ENCODE measurements at places on chromosomes 13 and 19. TPM values are rescaled to one million over a fixed set of nuclear protein-coding genes. Genes with fewer than 3 reads are reported as not detected.

DNA sequence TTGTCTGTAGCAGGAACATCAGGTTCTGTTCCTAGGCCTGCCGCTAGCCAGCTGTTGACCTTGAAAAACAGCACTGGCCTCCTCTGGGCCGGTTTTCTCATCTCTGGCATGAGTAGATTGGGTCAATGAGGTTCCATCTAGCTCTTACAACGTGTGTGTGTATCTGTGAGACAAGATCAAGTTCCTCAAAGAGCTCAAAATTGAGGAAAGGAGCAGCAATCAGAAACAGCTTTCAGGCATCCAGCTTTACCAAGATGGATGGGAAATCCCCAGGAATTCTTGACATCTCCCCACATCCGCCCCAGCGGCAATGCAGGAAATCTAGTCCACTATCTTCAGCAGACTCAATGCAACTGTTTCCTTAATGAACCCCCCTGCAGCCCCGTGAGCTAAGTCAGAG, 4.9 kb downstream of the FLT1 start:
- peaks cover 11% of the 10 kb centered on the region for H3K27me3 ChIP-seq
- H3K4me3 ChIP-seq, result peak overlapping the region; percentile 79
- H3K36me3 ChIP-seq, result peaks cover 11% of the 10 kb centered on the region
- no peak for DNase-seq
- no peak overlapping the region for H3K27ac ChIP-seq

GRCh38 chr19:36058481-36059179, 3.9 kb downstream of the WDR62 start:
- DNase-seq, result no peak
- H3K27ac ChIP-seq, result no peak overlapping the region
- H3K36me3 ChIP-seq, result peaks cover 1% of the 10 kb centered on the region
- no peaks in the 10 kb centered on the region for H3K27me3 ChIP-seq
- no peak overlapping the region for H3K4me3 ChIP-seq
- peaks cover 23% of the 10 kb centered on the region for H3K4me1 ChIP-seq

DNA sequence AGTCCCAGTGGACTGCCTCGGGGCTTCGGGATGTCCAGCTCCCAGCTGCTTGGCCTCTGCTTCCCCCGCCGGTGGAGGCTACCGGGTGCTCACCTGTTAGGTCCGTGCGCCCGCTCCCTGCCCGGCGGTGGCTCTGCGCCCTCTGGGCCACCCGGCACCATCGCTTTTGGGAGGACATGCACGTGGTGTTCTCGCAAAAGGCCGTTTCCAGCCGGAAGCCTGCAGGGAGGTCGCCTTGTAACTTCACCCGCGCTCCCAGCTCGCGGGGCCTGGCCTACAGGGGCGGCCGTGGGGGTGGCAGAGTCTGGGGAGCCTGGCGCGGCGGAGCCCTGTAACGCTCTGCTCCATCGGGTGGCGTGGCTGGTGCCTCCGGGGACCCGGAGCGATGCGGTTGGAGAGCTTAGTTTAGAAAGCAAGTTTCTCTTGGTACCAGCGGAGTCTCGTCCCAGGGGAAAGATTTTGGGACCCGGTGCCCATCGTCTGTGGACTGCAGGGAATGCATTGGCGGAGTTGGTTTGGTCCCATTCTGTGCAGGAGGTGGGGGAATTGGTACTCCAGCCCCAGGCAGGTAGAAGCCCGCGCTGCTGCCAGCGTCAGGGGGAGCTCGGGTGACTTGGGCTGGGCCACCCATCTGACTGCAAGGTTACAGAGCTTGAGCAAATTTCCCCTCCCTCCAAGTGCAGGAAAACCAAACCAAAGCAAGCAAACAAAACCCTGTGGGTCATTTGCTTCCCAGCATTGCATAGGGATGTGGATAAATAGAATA, 673 bp downstream of the SPATA13 start:
- peaks cover 9% of the 10 kb centered on the region for H3K27me3 ChIP-seq
- peaks cover 7% of the 10 kb centered on the region for H3K36me3 ChIP-seq
- peaks cover 22% of the 10 kb centered on the region for H3K4me1 ChIP-seq
- H3K4me3 ChIP-seq, result peak overlapping the region; percentile 94
- no peak overlapping the region for H3K27ac ChIP-seq

DNA sequence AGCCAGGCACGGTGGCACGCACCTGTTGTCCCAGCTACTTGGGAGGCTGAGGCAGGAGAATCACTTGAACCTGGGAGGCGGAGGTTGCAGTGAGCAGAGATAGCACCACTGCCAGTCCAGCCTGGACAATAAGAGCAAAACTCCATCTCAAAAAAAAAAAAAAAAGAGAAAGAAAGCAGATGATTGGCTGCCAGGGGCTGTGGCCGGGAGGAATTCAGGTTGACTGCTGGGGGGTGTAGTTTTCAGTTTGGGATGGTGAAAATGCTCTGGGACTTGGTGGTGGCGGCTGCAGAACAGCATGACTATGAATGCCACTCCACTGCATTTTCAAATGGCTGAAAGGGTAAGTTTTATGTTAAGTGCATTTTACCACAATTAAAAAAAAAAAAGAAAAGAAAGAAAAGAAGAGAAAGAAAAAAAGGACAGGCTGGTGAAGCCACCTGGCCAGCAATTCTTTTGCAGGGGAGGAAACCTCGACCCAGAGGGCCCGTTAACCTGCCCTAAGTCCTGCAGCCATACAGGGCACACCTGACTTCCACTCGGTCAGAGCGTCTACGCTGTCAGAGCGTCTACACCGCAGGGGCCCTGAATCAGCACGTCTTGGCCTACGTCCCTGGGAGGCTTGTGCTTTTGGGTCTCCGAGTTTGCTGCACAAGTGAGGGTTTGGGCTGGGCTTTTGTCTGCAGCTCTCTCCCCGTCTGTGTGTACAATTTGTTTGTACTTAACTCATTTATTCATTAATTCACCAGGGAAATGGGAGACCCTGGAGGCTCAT, 3.6 kb downstream of the ISOC2 start:
- no peak for DNase-seq
- H3K4me1 ChIP-seq, result peaks cover 27% of the 10 kb centered on the region
- H3K27me3 ChIP-seq, result peaks cover 13% of the 10 kb centered on the region
- no peak overlapping the region for H3K4me3 ChIP-seq
- H3K27ac ChIP-seq, result no peak overlapping the region

DNA sequence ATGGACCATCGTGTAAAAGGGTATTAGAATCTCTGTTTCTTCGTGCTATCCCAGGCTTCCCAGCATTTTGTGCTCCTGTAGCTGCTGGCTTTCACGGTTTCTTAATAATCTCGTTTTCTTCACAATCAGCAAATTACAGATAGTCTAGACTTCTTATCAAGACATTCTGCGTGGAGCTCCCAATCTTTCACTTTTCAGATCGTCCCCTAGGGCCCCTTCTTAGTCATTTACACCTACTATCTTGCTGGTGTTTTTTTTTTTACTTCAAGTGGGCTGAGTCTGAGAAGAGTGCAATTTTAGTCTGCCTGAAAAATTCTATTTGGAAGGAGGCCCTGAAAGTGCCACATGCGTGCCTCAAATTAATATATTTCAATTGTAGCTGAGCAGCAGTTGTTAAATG, 275.1 kb downstream of the SHISA2 start:
- peaks cover 5% of the 10 kb centered on the region for H3K4me1 ChIP-seq
- no peak overlapping the region for H3K4me3 ChIP-seq
- DNase-seq, result no peak
- H3K36me3 ChIP-seq, result no peaks in the 10 kb centered on the region
- no peaks in the 10 kb centered on the region for H3K27me3 ChIP-seq

DNA sequence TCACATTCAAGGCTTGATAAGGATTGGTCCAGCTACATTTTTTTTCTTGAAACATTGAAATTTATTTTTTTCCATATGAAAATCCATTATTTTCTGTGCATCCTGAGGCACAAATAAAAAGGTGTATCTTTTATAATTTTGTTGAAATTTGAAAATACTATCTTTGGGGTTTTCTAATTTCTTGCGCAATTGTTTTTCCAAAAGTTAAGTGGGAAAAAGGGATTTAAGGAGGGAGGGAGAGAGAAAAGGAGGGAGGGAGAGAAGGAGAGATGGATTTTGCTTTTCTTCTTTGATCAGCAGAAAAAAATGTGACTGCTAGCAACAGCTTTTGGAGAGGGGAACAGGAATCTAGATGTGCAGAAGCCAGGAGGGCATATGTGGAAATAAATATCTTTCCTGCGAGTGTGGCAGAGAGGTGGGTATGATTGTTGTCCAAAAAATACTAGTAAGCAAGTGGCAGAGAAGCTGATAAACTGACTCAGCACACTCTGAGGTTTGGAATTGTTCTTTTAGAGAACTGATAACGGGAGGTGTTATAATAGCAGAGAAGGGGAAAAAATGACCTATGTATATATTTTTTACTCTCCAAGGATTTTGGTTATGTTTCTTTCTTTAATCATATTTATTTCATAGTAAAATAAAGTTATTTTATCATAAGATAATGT, 61.2 kb upstream of the EDNRB start:
- no peak overlapping the region for H3K4me3 ChIP-seq
- no peaks in the 10 kb centered on the region for H3K4me1 ChIP-seq
- no peaks in the 10 kb centered on the region for H3K36me3 ChIP-seq

GRCh38 chr19:4597975-4598671, 38.6 kb upstream of the SEMA6B start:
- no peak overlapping the region for H3K27ac ChIP-seq
- peak; percentile 73 for DNase-seq
- H3K4me1 ChIP-seq, result peaks cover 5% of the 10 kb centered on the region
- peaks cover 22% of the 10 kb centered on the region for H3K27me3 ChIP-seq

GRCh38 chr19:54041969-54042606, 21.6 kb downstream of the VSTM1 start:
- H3K27me3 ChIP-seq, result peaks cover 33% of the 10 kb centered on the region
- no peaks in the 10 kb centered on the region for H3K36me3 ChIP-seq
- H3K4me3 ChIP-seq, result no peak overlapping the region

- H3K4me3 ChIP-seq, result peak overlapping the region; percentile 93
- peaks cover 61% of the 10 kb centered on the region for H3K4me1 ChIP-seq
Measured at GRCh38 chr19:12669270-12670158, 2.9 kb downstream of the WDR83 start.

GRCh38 chr13:42137856-42138537, 89.5 kb downstream of the DGKH start:
- DNase-seq, result no peak
- H3K4me1 ChIP-seq, result peaks cover 8% of the 10 kb centered on the region
- H3K27ac ChIP-seq, result no peak overlapping the region
- peaks cover 12% of the 10 kb centered on the region for H3K36me3 ChIP-seq

- H3K27ac ChIP-seq, result no peak within 1 kb of the TSS
- no peaks in the 10 kb centered on the region for H3K36me3 ChIP-seq
- H3K4me3 ChIP-seq, result no peak within 1 kb of the TSS
- no peaks in the 10 kb centered on the region for H3K27me3 ChIP-seq
- H3K4me1 ChIP-seq, result peaks cover 13% of the 10 kb centered on the region
Measured at GRCh38 chr19:45160870-45161737, at the start of gene NKPD1. Gene NKPD1 (minus strand): TSS chr19:45160982. CDS start chr19:45160150, 832 bp downstream.

DNA sequence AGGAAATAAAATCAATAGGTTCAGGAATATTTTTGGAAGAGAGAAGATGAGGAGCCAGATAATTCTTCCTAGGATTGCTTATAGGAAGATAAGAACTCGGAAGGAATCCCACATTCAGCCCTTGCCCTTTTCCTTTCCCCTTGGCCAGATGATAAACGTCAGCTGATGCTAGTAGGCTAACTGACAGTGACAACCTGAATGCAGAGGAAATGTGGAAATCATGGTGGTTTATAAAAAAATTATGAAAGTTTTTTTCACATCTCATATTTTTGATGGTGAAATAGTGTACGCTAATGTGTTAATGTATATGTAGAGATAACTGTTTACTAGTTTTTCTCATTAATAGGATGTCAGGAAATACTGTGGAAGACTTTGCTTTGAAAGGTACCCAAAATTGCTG, 56.9 kb downstream of the EDNRB start:
- peaks cover 5% of the 10 kb centered on the region for H3K27me3 ChIP-seq
- no peak for DNase-seq
- H3K27ac ChIP-seq, result no peak overlapping the region
- H3K4me1 ChIP-seq, result no peaks in the 10 kb centered on the region

The BRCA2 gene
- total RNA-seq, result 41.5 TPM

The WBP4 gene
- 12.1 TPM for total RNA-seq

The URAD gene
- not detected for total RNA-seq

The C1QTNF9B gene
- not detected for total RNA-seq

The CADM4 gene
- 0.28 TPM for total RNA-seq

All from activated T-cell treated with anti-CD3 and anti-CD28 coated beads, Interleukin-2, amount 50 U/mL, for 72 hours (primary cell).